NCI-H774 (cell line): ENCODE measurements at places on chromosomes 1 and 21.
A peak's percentile ranks its signal among the peaks of the same experiment; 100 is the strongest.

- DNase-seq = peak; percentile 82
Observed at GRCh38 chr1:54488779-54489626, 59.0 kb upstream of the ACOT11 start.

DNA sequence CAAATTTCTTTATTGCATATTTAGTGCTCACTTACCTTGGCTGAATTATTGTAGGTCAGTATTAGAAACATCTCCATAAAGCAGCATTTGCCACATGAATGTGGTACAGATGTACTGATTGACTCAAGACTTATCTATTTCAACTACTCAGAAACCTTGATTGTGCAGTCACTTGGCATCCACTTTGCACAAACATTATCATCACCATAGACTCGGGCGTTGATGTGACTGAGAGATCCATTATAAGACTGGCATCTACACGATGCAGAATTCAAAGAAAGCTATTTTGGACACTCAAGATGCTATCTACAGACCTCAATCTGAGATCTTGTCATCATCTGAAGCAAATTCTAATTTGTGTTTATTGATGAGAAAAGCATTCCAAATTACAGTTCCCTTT lies 102.8 kb upstream of the USP25 start:
- DNase-seq = no peak

DNA sequence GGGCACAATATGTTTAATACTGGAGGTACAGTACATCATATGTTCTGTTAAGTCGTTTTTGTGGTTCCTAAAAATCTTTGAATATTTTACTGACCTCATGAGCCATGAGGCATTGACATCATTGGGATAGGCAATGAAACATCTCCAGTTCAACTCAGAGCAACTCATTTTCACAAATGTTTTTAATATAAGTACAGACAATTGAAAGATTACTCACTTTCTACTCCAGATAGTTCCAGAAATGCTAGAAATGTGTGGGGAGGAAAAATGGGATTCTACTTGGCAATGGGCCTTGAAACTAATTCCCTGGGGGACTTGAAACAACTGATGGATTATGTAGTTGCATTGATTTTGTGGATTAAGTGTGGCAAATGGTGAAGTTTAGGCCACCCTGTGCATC lies 7.2 kb upstream of the C8B start:
- no peak for DNase-seq

GRCh38 chr1:167230437-167230836 lies 9.8 kb downstream of the POU2F1 start:
- DNase-seq = no peak

DNA sequence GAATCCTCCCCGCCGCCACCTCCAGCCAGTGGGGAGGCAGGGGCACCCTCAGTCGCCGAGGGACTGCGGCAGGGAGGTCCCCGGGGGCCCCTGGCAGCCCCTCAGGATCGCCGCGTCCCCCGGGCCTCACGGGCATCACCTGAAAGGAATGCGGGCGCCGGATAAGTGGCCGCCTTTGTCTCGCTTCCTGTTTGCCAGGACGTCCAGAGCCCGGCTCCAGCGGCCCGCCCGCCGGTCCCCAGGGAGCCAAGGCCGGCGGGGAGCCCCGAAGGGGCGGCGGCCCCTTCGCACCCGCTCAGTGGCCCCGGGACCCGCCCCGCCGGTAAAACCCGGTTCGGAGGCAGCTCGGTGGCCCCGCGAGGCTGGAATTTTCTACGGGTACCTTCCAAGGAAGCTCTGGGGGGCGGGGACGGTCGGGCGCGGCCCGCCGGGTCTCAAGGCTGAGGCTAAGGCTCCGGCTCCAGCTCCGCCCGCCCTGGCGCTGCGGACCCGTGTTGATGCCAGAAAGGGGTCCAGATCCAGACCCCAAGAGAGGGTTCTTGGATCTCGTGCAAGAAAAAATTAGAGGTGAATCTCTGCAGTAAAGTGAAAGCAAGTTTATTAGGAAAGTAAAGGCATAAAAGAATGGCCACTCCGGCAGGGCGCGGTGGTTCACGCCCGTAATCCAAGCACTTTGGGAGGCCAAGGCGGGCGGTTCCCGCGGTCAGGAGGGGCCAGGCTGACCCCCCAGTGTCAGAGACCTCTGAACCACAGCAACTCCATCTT lies 12.6 kb downstream of the TINAGL1 start:
- no peak for DNase-seq

- DNase-seq = no peak
Observed at GRCh38 chr21:45010096-45010495, 64.3 kb upstream of the ADARB1 start.

DNA sequence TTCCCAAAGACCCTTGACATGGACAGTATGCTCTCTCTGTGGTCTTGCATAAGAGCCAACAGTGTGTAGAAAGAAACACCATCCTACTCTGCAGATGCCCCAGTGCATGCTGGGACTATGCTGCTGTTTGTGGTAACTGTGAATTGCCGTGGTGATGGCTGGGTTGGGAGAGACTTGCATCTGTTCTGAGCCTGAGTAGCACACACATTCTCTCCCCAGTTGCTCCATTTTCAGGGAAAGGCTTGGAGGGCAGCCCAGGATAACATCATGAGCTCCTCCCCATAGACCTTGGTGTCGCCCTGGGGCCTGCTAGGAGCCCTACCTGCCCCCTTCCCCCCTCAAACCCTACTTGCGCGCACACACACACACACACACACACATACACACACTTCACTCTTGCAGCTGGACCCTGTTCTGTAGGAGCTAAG lies 120.9 kb upstream of the IPO9 start:
- no peak for DNase-seq

DNA sequence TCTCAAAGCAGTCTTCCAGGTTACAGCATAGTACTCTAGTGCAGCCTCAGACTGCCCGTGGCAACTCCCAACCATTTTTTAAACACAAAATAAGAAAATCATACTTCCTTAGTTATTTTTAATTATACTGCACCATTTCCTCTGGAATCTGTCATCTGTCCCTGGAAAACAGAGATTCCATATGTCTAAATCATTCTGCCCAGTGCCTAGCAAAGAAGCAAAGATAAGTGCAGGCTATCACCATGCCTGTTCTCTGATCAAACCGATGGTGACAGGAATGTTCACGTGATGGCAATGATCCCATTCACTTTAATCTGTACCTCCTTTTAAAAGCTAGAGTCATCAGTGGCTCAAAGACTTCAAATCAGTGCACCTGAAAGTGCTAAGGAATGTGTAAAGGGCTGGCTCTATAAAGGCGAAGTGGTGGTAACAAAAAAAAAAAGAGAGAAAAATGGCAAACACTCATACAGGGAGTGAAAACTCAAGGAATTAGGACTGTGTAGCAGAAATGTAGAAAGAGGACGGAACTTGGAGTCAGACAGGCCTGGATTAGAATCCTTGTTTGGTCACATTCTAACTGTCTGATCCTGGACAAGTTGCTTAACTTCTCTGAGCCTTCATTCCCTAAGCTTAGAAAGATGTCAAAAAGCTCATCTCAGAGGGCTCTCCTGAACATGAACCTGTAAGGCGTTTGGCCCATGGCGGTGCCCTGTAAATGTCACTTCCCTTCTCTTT lies 9.9 kb upstream of the CCN1 start:
- no peak for DNase-seq

GRCh38 chr1:110262846-110263631 lies 52.9 kb downstream of the KCNC4 start:
- no peak for DNase-seq

DNA sequence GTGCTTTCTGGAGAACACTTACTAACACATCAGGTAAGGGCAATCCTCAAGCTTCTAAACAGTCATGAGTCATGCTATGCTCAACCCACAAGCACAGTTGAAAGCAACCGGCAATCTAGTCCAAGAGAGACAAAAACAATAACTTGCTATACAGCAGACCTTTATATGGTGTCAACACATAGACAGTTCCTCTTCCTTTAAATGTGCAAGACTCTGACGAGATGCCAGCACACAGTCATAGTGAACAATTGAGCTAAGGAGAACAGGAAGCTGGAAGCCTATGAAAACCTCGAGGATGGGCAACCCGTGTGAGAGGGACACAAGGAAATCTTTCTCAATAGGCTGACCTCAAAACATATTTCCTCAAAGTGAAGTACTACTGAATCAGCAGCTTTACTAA lies 5.3 kb downstream of the ADIPOR1 start:
- DNase-seq = no peak

DNA sequence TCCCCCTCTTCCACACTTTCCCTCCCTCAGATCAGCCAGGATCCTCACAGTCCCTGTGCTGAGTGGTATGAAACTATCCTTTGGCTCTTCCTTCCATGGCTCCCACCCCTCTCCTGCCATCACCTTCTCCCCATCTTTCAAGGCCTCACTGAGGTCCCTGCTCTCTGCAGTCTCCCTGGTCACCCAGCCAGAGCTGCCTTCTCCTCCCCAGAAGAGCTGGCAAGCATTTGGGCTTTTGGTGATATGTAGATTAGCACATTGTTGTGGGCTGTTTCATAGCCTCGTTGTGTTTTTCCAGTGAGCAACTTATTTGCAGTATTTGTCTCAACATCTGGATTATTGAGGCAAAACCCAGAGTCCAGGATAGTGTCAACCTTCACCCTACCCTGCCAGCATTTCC lies 2.2 kb downstream of the CSF1 start:
- DNase-seq = no peak

- no peak for DNase-seq
Observed at GRCh38 chr1:150152182-150152536, 2.4 kb downstream of the PLEKHO1 start.

- no peak for DNase-seq
Observed at GRCh38 chr1:97599447-97599846, 321.4 kb downstream of the DPYD start.

DNA sequence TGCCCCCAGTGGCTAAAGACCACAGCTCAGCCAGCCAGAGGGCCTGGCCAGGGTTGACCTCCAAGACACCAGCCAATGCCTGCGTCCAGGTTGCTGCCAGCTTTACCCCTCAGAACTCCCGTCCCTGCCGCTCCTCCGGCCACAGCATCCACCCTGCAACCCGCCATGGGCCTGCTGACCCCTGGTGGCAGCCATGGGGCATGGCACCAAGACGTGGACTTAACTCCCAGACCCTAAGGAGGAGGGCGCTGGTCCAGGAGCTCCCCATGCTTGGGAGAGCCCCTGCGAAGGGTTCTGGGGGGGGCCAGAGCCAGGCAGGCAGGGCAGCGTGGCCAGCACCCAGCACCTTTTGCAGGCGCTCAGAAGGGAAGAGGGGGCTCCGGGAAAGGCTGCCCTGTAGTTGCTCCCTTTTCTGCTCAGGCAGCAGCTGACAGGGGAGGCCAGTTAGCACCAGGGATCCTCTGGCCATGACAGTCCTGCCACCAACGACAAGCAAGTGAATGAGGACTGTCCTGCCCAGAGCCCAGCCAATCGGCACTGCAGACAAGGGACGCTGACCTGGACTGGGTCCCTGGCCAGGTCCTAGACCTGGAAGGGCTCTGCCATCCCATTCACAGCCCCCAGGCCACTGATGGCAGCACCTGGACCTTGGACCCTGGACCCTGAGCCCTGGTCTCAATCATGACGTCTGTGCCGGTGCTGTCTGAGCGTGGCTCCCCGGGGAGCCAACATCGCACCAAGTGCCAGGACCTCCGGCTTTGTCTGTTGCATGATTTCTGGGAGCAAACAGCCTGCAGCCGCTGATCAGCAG lies 246.2 kb downstream of the NPHP4 start:
- DNase-seq = peak; percentile 30

GRCh38 chr1:17797478-17797877 lies 42.3 kb downstream of the ACTL8 start:
- DNase-seq = no peak

GRCh38 chr1:146035048-146035423 lies 13.5 kb upstream of the HJV start:
- DNase-seq = peak; percentile 39

DNA sequence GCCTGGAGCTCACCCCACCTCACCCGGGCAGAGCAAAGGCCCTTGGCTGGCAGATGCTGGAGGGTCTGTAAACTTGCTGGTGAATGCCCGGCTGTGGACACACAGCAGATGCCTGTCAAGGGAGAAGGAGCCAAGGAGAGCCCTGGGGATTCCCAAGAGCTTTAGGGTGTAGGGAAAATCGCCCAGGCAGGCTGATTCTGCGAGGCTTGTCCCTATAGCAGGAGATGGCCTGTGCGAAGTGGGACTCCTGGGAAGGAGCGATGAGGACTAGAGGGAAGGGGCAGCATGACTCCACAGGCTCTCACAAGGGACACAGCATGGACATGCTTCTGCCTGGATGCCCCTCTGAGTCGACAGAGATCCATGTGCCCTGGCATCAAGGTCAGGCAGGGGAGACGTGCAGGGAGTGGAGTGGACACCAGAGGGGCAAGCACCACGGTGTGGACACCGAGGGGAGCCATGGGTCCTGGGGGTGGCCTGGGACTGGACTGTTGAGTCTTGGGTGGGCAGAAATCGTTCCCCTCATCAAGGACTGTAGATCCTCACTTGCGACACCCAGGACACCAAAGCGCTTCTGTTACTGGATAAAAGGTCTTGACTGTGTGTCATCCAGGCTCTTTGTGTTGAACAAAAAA lies 71.4 kb upstream of the ABCG1 start:
- DNase-seq = no peak

DNA sequence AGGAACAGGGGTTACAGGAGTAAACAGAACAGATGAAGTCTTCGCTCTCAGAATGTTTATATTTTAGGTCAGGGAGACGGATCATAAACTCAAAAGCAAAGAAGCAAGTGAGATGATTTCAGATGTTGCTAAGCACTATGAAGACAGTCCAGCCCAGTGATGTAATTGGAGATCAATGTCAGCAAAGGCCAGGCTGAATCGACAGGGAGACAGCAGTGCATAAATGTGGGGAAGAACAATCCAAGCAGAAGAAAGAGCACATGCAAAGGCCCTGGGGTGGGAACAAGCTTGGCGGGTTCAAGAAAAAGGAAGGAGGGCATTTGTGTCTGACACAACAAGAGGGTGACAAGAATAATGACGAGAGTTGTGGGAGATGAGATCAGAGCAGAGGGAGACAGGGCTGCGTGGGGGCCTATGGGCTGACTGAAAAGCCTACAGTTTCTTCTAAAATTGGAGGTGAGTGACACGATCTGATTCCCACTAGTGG lies 47.0 kb downstream of the TAS1R2 start:
- no peak for DNase-seq

DNA sequence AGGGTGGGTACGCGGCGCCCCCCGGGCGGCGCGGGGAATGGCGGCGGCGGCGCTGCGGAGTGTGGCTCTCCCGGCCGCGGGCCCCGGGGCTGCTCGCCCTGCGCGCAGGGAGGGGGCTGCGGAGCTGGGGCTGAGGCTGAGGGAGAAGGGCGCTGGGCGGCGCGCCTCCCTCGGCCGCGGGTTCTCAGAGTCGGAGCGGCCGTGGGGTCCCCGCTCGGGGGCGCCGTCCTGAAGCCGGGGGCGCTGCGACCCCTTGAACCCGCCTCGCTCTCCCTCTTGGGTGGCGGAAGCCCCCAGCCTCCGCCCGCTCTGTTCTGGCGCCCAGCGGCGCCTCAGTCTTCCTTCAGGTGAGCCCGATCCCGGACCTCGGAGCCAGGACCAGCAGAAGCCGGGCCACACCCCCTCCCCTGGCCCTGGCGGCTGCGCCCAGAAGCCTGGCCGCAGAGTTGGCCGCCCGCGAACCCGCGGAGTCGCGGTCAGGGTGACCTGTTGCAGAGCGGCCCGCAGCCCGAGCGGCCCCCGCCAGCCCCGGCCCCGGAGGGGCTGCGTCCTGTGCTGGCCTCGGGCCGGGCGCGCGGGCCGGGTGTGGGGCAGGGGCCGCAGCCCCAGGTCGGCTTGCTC lies 532 bp downstream of the RALGPS2 start:
- DNase-seq = peak; percentile 15

- DNase-seq = no peak
Observed at GRCh38 chr1:162755306-162755705, 35.2 kb upstream of the HSD17B7 start.

- DNase-seq = no peak
Observed at GRCh38 chr1:101444381-101444780, 207.6 kb downstream of the S1PR1 start.
